ENCODE measurements at places on chromosomes 6 and 20. TPM values are rescaled to one million over a fixed set of nuclear protein-coding genes. Genes with fewer than 3 reads are reported as not detected.

NKX2-2 gene
- total RNA-seq = not detected

ETV7 gene
- total RNA-seq = 0.74 TPM

MAS1 gene
- total RNA-seq = not detected

KCNG1 gene
- total RNA-seq = 6.8 TPM

SLPI gene
- total RNA-seq = 168 TPM

RING1 gene
- 23.9 TPM for total RNA-seq

C6orf118 gene
- total RNA-seq = 0.57 TPM

Data from prostate gland (tissue), 2 donors.